ENCODE measurements at places on chromosomes 1 and 21.

DNA sequence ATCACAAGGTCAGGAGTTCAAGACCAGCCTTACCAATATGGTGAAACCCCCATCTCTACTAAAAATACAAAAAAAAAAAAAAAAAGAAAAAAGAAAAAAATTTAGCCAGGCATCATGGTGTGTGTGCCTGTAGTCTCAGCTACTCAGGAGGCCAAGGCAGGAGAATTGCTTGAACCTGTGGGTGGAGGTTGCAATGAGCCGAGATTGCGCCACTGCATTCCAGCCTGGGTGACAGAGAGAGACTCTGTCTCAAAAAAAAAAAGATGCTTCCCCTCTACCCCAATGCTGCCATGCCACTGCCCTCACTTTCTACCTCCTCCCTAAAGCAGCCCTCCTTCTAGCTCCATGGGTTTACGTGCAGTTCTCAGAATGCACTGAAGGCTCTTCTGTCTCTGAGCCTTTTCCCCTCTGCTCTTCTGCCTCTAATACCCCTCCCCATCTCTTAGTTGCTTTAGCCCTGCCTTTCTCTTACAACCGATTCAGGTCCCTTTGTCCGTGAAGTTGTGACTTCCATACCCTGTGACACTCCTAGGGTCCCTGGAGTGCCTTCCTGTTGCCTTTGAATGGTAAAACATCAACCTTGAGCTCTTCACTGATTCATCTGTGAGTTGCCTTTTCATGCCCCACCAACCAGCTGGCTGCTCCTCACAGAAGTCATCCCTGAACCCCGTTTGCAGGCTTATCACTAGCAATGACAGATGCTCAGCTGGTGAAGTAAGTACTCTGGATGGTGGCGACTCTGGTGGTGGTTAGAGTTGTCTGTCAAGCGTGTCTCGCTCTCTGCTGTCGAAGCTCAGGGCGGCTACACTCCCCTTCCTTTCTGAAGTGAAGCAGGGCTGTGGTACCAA, 234.9 kb downstream of the RHOU start:
- DNase-seq: no peak

GRCh38 chr1:165045902-165046301, 310.6 kb downstream of the LMX1A start:
- DNase-seq: no peak

- no peak for DNase-seq
Measured at GRCh38 chr1:86567341-86567740, 20.5 kb downstream of the CLCA4 start.

- no peak for DNase-seq
Measured at GRCh38 chr1:196355206-196355786, 252.9 kb downstream of the KCNT2 start.

- no peak for DNase-seq
Measured at GRCh38 chr1:70978623-70979022, 69.0 kb downstream of the PTGER3 start.

Measured in colonic mucosa (tissue), 4 donors.